Fibroblast of skin of abdomen (primary cell): ENCODE measurements at places on chromosomes 7 and 10.

- no peak for DNase-seq
Measured at GRCh38 chr7:50214126-50214670, 90.3 kb upstream of the IKZF1 start.

GRCh38 chr10:113982296-113982695, 61.4 kb upstream of the ADRB1 start:
- no peak for DNase-seq

- DNase-seq: no peak
Measured at GRCh38 chr10:22992075-22992474, 64.2 kb downstream of the ARMC3 start.

GRCh38 chr7:36535866-36536664, 146.4 kb downstream of the ANLN start:
- no peak for DNase-seq

GRCh38 chr7:41885078-41885477, 182.2 kb upstream of the INHBA start:
- DNase-seq: peak; percentile 81

GRCh38 chr7:7370076-7370475, 165.6 kb downstream of the COL28A1 start:
- DNase-seq: no peak
